Occipital lobe (tissue), 3 donors: ENCODE measurements at places on chromosomes 2 and 18. TPM values are rescaled to one million over a fixed set of nuclear protein-coding genes. Genes with fewer than 3 reads are reported as not detected.

DNA sequence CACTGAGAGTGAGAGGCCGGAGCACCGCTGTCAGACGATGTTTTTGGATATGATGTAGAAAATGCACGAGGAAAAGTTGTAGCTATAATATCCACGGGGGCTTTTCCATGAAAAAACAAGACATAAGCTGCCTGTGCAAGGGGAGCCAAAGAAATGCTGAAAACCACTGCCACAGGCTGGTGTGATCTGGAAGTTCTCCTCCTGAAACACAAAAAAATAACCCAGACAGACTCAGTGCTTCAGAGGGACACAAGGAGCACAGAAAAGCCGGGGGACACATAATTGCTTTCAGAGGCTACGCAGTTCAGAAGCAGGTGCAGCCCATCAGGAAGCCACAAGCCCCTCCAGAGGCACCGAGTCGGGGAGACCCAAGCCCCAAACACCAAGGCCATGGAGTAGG lies 98.2 kb downstream of the ZNF516 start:
- DNase-seq: no peak

DNA sequence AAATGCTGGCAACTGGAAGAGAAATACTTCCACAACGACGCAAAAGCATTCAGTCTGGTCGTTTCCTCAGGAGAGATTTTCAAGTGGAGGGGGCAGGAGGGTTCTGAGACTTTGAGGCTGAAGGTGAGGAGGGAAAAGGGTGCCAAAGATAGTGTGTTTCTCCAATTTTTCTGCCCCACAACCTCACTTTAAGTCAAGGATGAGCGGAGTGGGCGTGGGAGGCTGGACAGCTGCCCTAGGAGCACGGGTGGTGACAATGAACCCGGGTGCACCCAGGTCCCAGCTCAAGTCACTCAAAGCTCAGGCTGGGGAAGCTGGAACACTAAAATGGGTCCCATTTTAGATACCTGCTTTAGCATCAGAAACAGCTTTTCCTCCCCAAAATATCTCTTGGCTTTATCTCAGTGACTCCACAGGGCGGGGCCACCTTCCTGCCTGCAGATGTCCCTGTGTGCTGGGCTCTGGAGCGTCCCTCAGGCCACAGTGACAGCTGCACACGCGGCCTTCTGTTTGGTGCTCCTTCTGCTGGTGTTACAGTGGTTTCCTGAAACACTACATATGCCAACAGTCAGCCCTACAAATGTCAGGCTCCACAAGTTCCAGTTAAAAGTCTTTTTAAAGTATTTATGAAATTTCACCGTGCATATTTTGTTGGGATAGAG lies 1.4 kb upstream of the MBP start:
- DNase-seq: peak; percentile 38

- DNase-seq: no peak
Measured at GRCh38 chr18:79904357-79905147, 46.9 kb downstream of the SLC66A2 start.

- DNase-seq: no peak
Measured at GRCh38 chr2:36352701-36353100, 2.9 kb upstream of the CRIM1 start.

The MYO7B gene
- not detected for total RNA-seq

The TGFA gene
- 14.2 TPM for total RNA-seq

The UGT1A5 gene
- total RNA-seq: not detected

DNA sequence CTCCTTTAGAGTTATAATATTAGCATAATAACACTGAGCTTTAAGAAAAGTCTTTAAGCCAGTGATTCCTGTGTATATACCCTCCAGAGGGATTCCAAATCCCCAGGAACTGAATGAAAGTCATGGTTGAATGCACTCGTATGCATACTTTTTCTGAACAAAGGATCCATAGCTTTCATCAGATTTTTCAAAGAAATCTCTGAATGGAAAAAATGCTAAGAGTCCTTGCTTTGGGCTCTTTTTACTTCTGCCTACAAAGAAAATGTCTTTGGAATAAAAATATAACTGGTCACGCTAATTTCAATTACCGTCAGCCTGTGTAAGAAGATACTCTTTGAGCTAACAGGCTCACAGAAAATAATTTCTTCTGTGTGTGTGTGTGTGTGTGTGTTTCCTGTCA lies 939.5 kb downstream of the ERBB4 start:
- DNase-seq: no peak

The DNAH7 gene
- total RNA-seq: 16.5 TPM

The NYAP2 gene
- 7.8 TPM for total RNA-seq

The SLC19A3 gene
- total RNA-seq: 1.2 TPM

DNA sequence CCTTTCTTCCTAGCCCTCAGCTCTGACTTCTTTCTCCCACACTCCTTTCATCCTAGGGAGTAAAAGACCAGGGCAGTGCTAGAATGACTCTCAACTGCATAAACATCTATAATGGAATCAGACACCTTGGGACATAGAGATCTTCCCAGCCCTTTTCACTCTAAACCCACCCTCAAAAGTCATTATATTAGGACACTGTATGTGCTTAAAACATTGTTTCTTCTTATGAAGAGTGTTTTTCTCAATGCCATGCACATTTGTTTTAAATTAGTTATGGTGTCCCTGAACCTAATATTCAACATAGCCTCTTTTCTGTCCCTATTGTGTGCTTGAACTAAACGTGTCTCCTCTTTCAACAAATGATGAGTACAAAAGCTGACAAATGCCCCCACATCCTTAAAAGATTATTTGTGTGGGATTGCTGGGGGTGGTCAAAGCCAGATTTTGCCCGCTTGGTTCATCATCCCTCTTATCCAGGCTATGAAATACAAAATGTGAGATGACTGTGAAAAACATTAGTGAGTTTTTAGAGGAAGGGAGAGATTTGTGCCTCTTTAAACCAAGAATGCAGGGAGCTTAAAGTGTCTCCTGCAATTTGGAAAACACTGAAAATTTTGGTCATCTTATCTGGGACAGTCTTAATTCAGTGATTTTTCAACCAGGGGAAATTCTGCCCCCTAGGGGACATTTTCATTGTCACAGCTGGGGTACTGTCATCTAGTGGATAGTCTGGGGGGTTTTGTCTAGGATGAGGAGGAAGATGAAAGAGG lies 29.0 kb downstream of the SERPINB5 start:
- DNase-seq: no peak

The PDIA6 gene
- total RNA-seq: 102 TPM

The TFPI gene
- total RNA-seq: 35.2 TPM

GRCh38 chr2:70553584-70554337 lies at the start of gene TGFA:
Gene TGFA (minus strand): TSS chr2:70553826. CDS start chr2:70553767, 59 bp downstream.
- DNase-seq: peak; percentile 69

- no peak for DNase-seq
Measured at GRCh38 chr2:4354678-4355077, 651.3 kb downstream of the DCDC2C start.

The RBFA gene
- 58.6 TPM for total RNA-seq

The KCNG2 gene
- total RNA-seq: 0.31 TPM

- no peak for DNase-seq
Measured at GRCh38 chr18:30754846-30755245, 287.7 kb downstream of the DSC3 start.

GRCh38 chr2:161990741-161991140 lies 83.3 kb downstream of the DPP4 start:
- DNase-seq: no peak

The CHPF gene
- total RNA-seq: 25.9 TPM

DNA sequence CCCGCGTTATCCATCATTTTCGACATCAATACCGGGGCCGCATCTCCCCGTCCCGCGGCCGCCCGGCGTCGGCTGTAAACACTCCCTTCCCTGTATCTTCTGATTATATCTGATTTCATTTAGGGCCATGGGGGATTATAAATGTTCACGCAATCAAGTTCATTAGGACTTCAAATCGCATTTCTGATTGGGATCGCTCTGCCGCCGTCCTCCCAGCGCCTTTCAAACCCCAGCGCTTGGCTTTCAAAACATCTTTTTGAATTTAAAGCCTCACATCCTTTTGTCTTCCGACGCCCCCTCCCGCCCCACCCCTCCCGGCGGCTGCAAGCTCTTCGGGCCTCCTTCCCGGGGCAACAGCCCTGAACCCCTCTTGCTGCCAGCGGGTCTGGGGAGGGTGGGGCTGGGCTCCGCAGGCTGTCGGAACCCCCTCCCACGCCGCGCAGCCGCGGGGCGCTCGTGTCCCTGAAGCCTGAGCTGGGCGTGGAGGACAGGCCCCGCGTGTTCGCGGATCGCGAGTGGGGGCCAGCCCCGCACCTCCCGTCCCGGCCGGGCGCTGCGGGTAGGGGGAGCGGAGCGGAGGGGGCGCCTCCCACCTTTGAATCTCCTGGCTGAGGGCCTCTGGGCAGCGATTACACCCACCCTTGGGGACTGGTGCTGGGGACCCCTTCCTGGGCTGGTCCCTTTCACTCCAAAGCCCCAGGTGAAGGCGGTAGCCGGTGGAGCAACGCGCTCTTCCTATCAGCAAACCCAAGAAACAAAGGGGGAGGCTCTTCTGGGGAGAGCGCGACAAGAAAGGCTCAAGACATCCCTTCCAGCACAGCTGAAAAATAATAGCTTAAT lies 11.3 kb upstream of the GBX2 start:
- no peak for DNase-seq

DNA sequence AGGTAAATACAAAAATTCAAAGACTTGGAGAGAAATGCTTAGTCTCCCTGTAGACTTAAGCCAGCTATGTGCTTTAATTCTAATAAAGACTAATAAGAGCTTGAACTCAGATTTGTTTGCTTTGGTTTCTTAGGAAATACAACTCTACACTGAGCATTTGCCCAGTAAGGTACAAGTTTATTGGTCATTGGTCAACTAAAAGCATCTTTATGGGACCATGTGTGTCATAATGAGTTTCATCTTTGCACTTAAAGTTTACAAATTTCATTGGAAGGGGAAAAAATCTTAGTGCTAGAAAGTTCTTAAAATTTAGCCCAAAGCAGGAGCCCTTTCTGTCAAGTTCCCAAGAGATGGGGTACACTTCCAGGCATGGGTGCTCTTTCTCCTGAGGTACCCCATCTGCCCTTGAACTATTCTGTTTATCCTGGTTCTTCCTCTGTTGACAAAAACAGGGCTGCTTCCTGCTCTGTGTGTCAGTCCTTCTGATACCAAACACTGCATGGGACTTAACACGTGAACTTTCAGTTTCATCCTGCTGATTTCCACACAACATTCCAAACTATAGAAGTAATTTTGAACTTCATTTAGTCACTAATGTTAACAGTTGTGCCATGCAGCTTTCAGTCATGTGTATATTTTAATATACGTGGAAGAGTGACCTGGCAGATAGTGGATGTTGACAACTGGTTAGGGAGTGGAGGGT lies 200.2 kb downstream of the TPGS2 start:
- no peak for DNase-seq

- DNase-seq: no peak
Measured at GRCh38 chr2:25165992-25166875, 2.1 kb downstream of the POMC start.

The UGT1A10 gene
- total RNA-seq: not detected

GRCh38 chr2:185979546-185980071 lies 241.0 kb downstream of the FSIP2 start:
- DNase-seq: no peak

GRCh38 chr18:44592639-44593038 lies 88.0 kb upstream of the SETBP1 start:
- no peak for DNase-seq

GRCh38 chr2:168348076-168348475 lies 100.7 kb upstream of the STK39 start:
- no peak for DNase-seq
